Heart left ventricle (tissue), 16 donors: ENCODE measurements at places on chromosomes 2 and 18. TPM values are rescaled to one million over a fixed set of nuclear protein-coding genes. Genes with fewer than 3 reads are reported as not detected.

TLX2 gene
- polyA plus RNA-seq = not detected

SIX3 gene
- not detected for polyA plus RNA-seq

IL18R1 gene
- 3.4 TPM for polyA plus RNA-seq

DOK6 gene
- polyA plus RNA-seq = 1.8 TPM

PAX8 gene
- polyA plus RNA-seq = 0.53 TPM

IL37 gene
- not detected for polyA plus RNA-seq

GRCh38 chr18:59274533-59274928 lies 1.3 kb upstream of the RAX start:
- H3K27me3 ChIP-seq = peaks cover 87% of the 10 kb centered on the region
- no peak for DNase-seq
- H3K36me3 ChIP-seq = no peaks in the 10 kb centered on the region
- no peaks in the 10 kb centered on the region for H3K4me1 ChIP-seq
- H3K4me3 ChIP-seq = no peak overlapping the region

- no peaks in the 10 kb centered on the region for H3K36me3 ChIP-seq
- H3K27ac ChIP-seq = no peak overlapping the region
Measured at GRCh38 chr2:202019689-202020450, 13.8 kb upstream of the FZD7 start.

GRCh38 chr2:121993682-121994081 lies 238.2 kb downstream of the TSN start:
- H3K4me1 ChIP-seq = no peaks in the 10 kb centered on the region
- no peaks in the 10 kb centered on the region for H3K36me3 ChIP-seq
- H3K27ac ChIP-seq = no peak overlapping the region
- H3K4me3 ChIP-seq = no peak overlapping the region
- DNase-seq = no peak
- H3K27me3 ChIP-seq = no peaks in the 10 kb centered on the region

DNA sequence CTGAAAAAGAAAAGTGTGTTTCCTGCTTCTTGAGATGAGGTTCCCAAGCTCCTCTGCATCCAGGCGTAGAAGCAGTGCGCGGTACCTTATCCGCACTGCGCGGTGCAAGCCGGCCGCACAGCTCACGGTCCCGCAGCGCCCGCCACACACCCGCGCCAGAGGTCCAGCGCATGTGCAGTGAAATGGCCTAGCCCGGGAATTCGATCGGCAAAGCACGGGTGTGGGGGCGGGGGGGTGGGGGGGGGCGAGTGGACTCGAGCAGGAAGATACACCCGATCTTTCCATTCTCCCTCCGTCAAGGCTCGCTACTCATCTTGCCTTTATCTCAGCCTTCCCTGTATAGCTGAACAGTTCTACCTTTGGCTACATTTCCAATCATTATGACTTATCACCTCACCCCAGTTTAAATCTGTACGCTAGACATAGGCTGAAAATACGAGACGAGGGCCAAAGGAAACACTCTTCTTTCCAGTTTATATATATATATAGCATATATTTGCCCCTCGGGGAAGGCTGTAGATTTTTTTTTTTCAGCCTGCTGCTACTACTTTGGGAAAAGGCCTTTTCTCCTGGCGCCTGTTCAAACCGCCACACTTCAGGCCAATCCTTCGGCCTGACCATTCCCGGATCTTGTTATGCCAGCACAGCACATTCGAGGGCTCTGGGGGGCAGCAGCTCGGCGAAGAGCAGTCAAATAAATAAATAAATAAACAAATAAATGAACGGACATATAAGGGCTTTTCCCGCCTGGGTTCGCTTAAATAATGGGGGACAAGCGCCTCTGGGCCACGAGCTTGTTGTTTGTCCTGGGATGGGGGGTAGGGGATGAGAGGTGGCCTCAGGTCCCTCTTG lies 10.4 kb downstream of the HOXD8 start:
- no peaks in the 10 kb centered on the region for H3K36me3 ChIP-seq
- peaks cover 68% of the 10 kb centered on the region for H3K27me3 ChIP-seq
- no peak overlapping the region for H3K27ac ChIP-seq
- peaks cover 34% of the 10 kb centered on the region for H3K4me1 ChIP-seq
- DNase-seq = no peak

DNA sequence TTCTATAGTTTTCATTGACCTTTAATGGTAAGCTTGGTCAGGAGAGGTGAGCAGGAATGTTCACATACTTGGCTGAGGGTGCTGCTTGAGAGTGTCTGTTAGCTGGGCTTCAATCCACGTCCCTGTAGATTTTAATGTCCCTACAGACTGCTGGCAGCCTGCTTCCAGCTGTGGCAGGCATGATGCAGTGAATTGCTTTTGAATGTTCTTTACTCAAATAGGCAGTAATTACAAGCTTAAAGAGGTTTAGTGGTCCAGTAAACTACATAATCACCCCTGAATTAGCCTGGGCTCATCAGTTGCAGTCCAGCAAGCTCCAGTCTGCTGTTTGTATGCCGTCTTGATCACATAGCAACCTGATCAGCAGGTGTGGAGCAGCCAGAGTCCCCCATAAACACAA lies 102.1 kb downstream of the MEIS1 start:
- no peaks in the 10 kb centered on the region for H3K36me3 ChIP-seq
- peak; percentile 27 for DNase-seq
- H3K27me3 ChIP-seq = no peaks in the 10 kb centered on the region
- peak overlapping the region; percentile 27 for H3K27ac ChIP-seq
- peaks cover 50% of the 10 kb centered on the region for H3K4me1 ChIP-seq

GRCh38 chr2:156396126-156396525 lies 40.1 kb upstream of the GPD2 start:
- DNase-seq = no peak
- H3K4me3 ChIP-seq = no peak overlapping the region
- H3K36me3 ChIP-seq = no peaks in the 10 kb centered on the region
- no peaks in the 10 kb centered on the region for H3K27me3 ChIP-seq

GRCh38 chr2:238124488-238125126 lies 13.9 kb upstream of the KLHL30 start:
- H3K4me1 ChIP-seq = peaks cover 7% of the 10 kb centered on the region
- no peak overlapping the region for H3K27ac ChIP-seq
- no peaks in the 10 kb centered on the region for H3K36me3 ChIP-seq
- DNase-seq = no peak

GRCh38 chr2:186085226-186085625 lies 346.6 kb downstream of the FSIP2 start:
- no peaks in the 10 kb centered on the region for H3K36me3 ChIP-seq
- no peak overlapping the region for H3K27ac ChIP-seq
- no peak overlapping the region for H3K4me3 ChIP-seq
- no peak for DNase-seq
- no peaks in the 10 kb centered on the region for H3K4me1 ChIP-seq

- H3K4me1 ChIP-seq = peaks cover 6% of the 10 kb centered on the region
- no peak for DNase-seq
- no peak overlapping the region for H3K4me3 ChIP-seq
- no peaks in the 10 kb centered on the region for H3K27me3 ChIP-seq
- no peaks in the 10 kb centered on the region for H3K36me3 ChIP-seq
- H3K27ac ChIP-seq = peak overlapping the region; percentile 32
Measured at GRCh38 chr2:224221455-224221913, 180.4 kb downstream of the FAM124B start.

- H3K27me3 ChIP-seq = peaks cover 100% of the 10 kb centered on the region
- peak overlapping the region; percentile 39 for H3K4me3 ChIP-seq
- peaks cover 8% of the 10 kb centered on the region for H3K4me1 ChIP-seq
Measured at GRCh38 chr2:176122052-176122682, 352 bp upstream of the HOXD9 start.

DNA sequence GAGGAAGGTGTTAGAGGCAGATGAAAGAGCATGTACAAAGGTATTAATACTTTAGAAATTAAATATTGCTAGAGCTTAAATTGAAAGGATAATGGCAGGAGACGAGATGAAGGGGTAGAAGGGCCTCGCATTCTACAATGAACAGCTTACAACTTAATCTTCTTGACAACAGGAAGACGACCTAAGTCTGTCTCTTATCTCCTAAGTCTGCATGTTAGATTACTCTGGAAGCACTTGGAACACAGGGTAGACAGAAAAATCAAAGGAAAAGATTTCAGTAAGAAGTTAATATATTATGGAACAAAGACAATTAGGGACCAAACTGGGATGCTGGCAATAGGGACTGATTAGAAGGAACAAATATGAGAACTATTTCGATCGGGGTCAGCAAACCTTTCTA lies 34.9 kb downstream of the SMC6 start:
- no peaks in the 10 kb centered on the region for H3K4me1 ChIP-seq
- no peak overlapping the region for H3K4me3 ChIP-seq
- H3K27ac ChIP-seq = no peak overlapping the region
- H3K36me3 ChIP-seq = peaks cover 99% of the 10 kb centered on the region
- DNase-seq = no peak
